Left ventricle myocardium superior (tissue), 1 donor: ENCODE measurements at places on chromosomes 3 and 15. TPM values are rescaled to one million over a fixed set of nuclear protein-coding genes. Genes with fewer than 3 reads are reported as not detected.

DNA sequence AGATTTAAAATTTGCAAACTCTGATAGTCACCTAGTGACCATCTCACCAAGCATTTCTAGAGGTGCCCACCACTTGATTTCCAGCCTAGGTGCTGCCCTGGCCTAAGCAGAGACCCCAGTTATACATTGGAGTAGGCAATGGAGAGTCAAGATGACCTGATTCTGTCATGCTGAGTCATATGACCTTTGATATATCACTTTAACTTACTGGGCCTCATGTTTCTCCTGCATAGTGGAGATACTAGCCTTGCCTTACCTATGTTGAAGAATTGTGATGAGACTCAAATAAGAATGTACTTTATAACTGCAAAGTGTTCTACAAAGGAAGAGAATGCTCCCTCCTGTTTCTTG is 75.5 kb upstream of the XCR1 start:
- DNase-seq, result no peak

DPP8 gene
- total RNA-seq, result 36.5 TPM

HTR3D gene
- not detected for total RNA-seq

C3orf70 gene
- 1.4 TPM for total RNA-seq

GRCh38 chr3:182487143-182487542 is 306.2 kb upstream of the ATP11B start:
- no peak for DNase-seq

GRCh38 chr3:13566769-13567310 is 17.9 kb downstream of the FBLN2 start:
- no peak for DNase-seq

DNA sequence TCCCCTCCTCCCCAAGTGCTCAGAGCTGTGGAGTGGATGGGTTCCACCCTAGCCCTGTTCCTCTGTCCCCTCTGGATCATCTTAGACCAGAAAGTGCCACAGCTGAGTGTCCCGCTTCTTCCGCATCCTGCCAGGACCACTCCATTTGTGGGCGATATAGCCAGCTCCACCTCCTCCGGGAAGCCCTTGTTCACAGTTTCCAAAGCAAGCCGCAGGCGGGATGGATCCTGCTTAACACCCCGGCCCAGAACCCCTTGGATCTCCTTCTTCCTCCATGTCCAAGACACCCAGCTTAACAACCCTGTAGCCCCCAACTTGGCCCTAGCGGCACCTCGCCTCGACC is 490 bp upstream of the ALAS1 start:
- no peak for DNase-seq

ECE2 gene
- total RNA-seq, result not detected

DNA sequence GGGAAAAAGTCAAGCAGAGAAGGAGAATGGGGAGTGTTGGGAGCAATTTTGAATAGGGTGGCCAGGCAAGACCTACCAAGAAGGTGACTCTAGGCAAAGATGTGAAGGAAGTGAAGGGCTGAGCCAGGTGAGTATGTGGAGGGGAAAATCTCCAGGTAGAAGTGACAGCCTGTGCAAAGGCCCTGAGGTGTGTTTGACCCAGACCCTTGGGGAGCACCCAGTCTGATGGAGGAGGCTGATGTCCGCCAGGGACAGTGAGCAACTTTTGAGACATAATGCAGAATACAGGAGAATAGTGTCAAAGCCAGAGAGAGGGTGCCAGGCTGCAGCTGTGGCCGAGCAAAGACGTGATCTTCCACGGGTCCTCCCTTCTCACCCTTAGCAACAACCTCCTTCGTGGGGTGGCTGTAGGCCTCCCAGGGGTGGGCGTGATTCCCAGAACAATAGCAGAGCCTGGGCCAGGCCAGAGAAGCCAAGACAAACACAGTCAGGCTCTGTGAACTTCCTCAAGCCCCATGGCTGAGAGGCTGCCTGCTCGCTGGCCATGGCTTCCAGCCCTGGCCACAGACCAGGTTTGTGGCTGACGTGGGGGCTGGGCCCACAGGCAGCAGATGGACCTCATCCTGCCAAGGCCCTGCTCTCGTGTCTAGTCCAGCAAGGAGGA is 58.1 kb downstream of the SLC6A6 start:
- DNase-seq, result peak; percentile 85

COL6A5 gene
- not detected for total RNA-seq
